ENCODE measurements at places on chromosomes 5 and 9. TPM values are rescaled to one million over a fixed set of nuclear protein-coding genes. Genes with fewer than 3 reads are reported as not detected.

GRCh38 chr5:57895766-57896165 lies 413.2 kb upstream of the ACTBL2 start:
- DNase-seq = no peak

The LHX3 gene
- not detected for total RNA-seq

The LMX1B gene
- not detected for total RNA-seq

The FBP1 gene
- 0.95 TPM for total RNA-seq

The SIT1 gene
- not detected for total RNA-seq

GRCh38 chr5:179420476-179420875 lies 75.2 kb upstream of the ADAMTS2 start:
- no peak for DNase-seq

DNA sequence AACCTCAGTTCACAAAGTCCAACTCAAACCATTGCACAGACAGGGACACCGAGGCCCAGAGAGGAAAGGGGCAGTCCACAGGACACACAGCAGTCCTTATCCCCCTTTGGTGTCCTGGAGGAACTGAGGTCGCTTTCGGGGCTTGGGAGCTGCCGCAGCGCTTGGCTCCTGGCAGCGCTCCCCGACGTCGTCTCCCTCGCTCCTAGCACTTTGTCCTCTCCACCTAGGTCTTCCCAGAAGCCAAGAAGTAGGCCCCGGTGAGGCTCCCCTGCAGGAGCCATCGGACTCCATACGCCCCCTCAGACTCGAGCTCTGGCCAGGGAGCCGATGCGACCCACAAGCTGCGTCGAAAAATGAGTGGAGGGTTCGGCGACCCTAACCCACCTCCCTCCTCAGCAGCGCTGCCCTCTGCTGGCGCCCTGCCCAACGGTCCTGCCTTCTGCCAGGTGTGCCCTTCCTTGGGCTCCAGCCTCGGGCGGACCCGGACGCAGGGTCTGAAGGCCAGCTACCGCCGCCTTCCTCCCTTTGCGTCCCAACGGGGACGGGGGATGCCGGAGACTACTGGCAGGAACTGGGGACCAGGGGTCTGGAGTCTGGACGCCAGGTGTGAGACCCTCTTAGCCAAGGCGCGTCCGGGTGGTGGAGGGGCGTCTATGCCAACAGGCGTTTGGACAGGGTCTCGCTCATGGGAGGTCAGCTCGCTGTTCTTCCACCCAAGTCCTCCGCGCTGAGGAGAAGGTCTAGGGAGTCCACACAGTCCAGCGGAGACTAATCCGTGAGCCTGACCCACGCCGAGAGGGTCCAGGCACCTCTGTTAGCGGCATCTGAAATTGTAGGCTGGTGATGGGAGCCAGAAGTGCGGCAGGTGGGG lies 2.1 kb upstream of the PRDM12 start:
- DNase-seq = no peak
